Stimulated activated CD4-positive, alpha-beta T cell treated with anti-CD3 and anti-CD28 coated beads, Interleukin-15, amount 100 ng/mL, for 1 hour (primary cell): ENCODE measurements at places on chromosomes 3 and 15.

- no peak for DNase-seq
These were observed 151.1 kb downstream of the DOCK3 start for GRCh38 chr3:50825841-50826240.

GRCh38 chr3:32522682-32523081 is 20.0 kb upstream of the CMTM6 start:
- DNase-seq: no peak

- DNase-seq: no peak
These were observed 1.3 kb downstream of the MAGI1 start for GRCh38 chr3:66037330-66037985.

DNA sequence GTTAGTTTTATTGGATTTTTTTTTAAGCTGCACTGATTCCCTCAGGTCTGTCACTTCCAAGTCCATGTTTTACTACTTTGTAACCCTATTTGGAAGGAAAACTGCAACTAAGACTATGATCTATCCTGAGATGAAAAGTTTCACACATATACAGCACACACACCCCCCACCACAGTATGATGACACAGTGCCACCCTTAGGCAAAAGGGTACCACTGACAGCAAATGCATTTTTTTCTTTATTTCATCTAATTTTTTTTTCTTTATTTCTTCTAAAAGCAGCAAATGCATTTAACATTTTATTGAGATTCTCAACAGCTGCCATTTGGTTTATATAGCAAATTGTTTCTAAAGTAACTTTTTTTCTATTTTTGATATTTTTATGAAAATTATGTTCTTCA is 21.2 kb downstream of the NGRN start:
- DNase-seq: no peak

- no peak for DNase-seq
These were observed 31.1 kb upstream of the HHATL start for GRCh38 chr3:42733501-42734262.

GRCh38 chr15:76181705-76182107 is 121.9 kb downstream of the TMEM266 start:
- no peak for DNase-seq

DNA sequence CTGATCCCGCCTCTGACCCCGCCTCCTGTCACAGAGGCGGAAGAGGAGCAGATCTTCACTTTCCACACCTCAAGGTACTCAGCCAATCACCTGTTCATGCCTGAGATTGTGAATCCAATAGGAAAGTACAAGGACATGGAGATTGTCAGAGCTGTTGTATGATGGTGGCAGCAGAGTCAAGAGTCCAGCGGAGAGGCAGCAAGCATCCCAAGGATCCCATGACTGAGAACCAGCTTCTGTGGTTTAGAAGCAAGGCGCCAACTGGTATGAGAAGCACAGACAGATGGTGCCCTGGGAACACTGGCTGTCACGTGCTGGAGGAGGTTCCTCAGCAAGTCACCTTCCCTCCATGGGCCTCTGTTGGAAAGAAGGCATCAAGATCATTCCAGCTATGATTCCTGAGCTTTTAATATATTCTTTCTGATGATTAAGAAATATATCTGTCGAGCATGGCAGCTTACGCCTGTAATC is 93.9 kb downstream of the CPN2 start:
- DNase-seq: no peak

GRCh38 chr3:82081351-82081750 is 319.9 kb upstream of the GBE1 start:
- no peak for DNase-seq

DNA sequence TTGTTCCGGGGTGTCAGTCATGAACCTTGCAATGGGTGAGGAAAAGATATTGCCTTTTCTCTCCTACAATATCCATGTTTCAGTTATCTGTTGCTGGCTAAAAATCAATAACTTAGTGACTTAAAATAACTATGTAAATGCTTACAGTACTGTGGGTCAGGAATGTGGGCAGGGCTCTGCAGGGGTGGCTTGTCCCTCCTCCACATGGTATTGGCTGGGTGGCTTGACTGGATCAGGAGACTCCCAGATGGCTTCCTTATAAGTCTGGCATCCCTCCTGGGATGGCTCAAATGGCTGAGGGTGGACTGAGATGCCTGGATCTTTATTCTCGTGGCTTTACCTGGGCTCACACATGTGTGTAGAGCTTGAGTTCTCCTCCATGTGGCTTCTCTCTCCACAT is 47.5 kb downstream of the GTPBP8 start:
- DNase-seq: no peak

- no peak for DNase-seq
These were observed 190.0 kb downstream of the PLCH1 start for GRCh38 chr3:155554777-155555451.

GRCh38 chr15:58043192-58043903 is 22.2 kb downstream of the ALDH1A2 start:
- peak; percentile 6 for DNase-seq

DNA sequence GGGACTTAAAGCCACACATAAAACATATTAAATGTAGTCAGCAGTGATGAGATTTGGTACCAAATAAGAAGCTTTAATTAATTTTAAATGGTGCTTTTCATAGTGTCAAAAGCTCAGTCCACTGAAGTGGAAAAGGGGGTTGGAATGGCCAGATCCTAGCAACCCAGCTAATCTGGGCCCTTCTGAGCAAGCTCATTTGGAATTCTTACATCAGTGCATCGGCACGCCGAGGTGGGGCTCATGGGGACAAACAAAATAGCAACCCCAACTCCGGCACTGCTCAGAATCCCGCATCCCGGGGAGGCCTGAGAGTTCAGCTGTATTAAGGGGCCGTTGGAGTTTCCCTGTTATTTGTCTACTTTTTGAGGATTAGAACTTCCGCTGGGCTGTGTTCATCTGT is 526.4 kb downstream of the SOX2 start:
- no peak for DNase-seq

DNA sequence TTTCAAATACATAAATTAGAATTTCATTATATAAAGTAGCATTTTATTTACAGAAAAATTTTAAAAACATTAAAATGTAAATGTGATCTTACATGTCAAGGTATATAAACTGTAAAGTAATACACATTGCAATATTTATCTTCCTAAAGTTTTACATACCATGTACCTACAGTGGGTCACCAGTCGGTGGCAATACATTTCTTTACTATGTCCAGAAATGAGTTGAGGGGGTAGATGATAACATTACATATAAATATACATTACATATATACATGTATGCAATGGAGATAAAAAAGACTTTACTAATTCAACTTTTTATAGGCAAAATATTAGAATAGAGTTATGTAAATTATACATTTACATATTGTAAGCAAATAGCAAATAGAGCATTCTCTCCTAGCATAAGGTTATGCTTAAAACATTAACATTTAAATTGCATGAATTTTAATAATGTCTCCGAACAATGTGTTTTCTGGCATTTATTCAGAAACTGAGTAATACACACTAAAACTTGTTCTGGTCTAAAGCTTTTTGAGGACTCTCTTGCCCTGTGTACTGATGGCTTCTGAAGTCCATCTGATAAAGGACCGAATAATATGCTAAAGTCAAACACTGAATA is 93.3 kb upstream of the NLGN1 start:
- DNase-seq: no peak

DNA sequence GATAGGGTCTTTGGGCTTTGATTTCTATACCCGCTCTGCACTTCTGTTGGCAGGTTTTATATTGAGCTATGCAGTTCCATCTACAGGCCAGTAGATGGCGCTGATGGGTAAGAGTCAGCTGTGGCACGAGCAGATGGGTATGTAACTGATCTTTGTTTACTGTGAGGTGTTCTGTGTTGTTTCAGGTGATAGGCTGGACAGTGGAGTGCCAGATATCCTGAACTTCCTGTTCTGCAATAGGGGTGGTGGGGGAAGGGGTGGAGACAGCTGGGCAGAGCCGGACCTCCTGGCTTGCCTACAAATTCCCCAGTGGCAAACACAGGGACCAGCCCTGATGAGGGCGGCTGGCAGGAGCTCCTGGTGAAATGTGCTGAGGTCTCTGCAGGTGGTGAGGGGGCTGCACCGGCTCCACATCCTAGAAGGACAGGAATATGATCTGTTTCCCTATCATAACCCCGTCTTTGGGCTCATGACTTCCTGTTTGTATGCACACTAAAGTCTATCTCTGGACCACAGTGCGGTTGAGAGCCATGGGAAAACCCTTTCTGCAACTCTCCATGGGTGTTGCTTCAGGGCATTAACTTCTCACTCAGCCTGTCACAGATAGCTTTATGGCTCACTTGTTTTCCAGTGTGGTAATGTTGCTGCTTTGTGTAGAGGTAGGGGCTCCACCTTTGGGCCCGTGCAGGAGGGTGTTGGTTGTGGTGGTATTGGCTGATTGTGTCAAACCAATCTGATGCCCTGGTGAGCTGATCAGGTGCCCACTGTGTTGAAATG is 13.4 kb upstream of the FAM98B start:
- DNase-seq: no peak
